ENCODE measurements at places on chromosomes 4 and X.

DNA sequence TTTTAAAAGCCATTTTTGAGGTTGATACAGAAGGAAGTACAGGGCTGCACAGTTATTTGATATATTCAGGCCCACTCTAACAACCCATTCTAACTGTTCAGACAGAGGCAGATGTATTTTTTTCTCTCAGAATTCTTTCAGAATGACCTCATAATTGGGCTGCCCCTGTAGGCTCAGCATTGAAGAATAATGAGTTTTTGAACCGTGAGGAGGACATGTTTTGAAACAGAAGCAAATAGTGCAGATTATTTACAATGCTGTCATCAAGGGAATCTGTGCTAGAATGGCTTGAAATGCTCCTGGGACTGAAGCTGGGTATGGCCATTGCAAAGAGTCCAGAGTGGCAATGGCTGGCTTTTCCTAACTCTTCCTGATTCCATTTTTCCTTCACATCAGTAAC is 158.1 kb downstream of the SOX3 start:
- DNase-seq, result no peak

GRCh38 chrX:81195712-81196111 is 6.0 kb downstream of the HMGN5 start:
- DNase-seq, result no peak

GRCh38 chr4:145788755-145789154 is 108.8 kb downstream of the C4orf51 start:
- no peak for DNase-seq

GRCh38 chr4:123229286-123229685 is 167.3 kb upstream of the SPRY1 start:
- no peak for DNase-seq

- DNase-seq, result no peak
Observed at GRCh38 chrX:150361777-150362351, 1.3 kb upstream of the MAMLD1 start.

DNA sequence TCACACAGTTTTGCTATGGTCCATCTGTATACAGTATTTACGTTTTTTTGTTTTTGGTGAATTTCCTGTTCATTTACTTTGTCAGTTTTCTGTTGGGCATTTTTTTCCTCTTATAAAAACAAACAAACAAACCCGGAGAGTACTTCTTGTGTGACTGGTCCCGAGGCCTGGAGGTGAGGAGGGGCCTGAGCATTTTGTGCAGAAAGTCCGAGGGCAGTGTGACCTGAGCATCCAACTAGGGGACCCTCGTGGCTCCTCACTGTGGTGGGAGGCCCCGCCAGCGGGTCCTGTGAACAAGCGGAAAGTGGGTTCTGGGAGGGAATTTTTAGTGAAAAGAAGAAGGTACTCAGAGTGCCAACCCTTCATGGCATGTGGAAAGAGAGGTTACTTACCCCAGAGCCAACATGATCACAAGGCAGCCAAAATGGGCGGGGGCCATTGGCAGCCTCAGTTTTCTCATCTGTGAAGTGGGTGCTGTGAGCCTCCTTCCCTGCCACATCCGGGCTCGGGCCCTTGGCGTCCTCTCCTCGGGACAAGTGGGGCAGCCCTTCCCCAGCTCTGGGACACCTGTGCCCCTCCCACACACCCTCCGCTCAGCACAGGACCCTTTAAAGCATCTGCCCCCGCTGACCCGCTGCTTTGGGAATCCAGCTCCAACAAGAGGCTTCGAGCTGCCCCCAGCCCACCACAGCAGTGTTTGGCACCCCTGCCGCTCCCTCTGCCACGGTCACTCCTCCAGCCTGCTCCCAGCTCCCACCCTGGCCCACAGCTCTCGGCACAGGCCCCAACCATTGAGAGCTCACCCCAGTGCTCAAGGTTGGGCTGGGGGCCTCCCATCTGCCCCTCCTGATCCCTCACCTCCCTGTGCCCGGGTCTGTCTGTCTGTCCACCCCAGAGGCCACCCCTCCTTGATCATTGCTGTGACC is 22.8 kb upstream of the GPR78 start:
- DNase-seq, result no peak

Data from smooth muscle cell of the brain vasculature (primary cell).